MCF 10A (cell line): ENCODE measurements at places on chromosomes 6 and 20.
A peak's percentile ranks its signal among the peaks of the same experiment; 100 is the strongest.

GRCh38 chr6:137800762-137801161, 66.3 kb upstream of the TNFAIP3 start:
- DNase-seq: no peak

DNA sequence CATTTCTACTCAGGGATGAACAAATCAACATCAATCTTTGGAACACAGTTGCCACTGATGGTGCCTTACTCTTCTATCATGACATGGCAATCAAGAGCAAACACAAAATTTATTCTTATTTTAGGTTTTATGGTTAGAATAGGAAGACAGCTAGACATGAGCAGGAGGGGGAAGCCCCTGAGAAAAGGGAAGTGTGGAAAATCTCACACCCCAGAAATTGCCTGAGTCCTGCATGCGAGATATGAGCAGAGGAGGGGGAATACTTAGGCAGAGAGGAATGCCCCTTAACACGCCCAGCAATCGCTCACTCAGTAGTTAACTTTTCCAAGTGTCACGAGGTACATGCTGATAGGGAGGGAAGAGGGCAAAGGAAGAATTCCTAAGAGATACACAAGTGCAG, 79.3 kb downstream of the PLG start:
- DNase-seq: no peak

DNA sequence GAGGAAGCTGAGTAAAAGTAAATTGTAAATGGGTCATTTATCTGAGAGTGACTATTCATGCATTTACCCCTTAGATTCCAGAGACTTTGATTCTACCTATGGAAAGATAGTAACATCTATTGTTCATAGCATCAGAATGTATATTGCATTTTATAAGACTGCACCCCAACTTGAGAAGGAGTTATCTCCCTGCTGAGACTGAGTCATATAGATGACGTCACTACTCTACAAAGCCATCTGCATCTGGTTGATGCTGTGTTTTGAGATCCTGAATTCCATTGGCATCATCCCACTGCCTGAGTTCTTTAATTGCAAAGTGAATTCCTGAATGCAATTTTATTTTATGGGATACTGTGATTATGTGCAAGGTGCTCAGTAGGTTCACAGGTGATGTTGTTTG, 444.0 kb upstream of the SLC35B3 start:
- DNase-seq: peak; percentile 4

DNA sequence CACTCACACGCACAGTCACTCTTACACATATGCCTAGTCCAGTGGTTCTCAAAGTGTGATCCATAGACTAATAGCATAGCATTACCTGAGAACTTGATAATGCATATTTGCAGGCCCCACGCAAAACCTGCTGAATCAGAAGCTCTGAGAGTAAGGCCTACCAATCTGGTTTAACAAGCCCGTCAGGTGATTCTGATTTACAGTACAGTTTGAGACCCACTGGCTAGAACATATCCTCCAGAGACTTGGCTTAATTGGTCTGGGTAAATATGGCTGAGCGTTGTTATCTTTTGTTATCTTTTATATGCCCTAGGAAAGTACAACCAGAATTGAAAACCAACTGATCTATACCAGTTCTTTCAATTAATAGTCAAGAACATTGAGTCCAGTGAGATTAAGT, 9.6 kb downstream of the TSPYL4 start:
- DNase-seq: no peak

DNA sequence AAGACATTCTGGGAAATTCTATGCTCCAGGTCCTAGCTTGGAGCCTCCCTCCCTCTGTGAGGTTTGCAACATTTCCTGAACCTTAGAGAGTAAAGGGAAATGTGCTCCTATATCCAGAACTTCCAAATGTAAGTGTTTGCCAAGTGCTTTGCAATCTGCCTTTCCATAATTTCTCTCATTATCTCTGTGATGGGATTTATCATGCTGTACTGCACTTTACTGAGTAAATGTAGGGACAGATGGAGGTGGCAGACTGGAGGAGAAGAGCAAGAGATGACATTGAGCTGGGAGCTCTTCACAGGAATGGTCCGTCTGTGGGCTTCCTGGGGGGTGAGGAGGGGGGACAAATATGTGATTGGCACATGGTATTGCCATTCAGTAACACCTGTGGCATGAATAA, 184.3 kb downstream of the SOX4 start:
- DNase-seq: no peak

DNA sequence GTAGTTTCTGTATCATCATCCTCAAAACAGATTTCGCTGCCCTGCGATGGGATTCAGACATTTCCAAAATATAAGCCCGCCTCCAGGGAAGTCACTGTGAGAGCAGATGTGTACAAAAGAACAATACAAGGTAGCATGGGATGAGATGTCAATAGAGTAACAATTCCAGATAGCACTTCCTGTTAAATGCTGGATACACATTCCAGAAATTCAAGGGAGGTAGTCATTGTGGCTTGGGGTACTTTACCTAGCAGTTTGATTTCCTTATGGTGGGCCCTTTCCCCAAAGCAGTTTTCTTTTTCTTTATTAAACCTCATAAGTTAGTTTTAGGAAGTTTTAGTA, 2.5 kb downstream of the RNF217 start:
- DNase-seq: peak; percentile 16

GRCh38 chr20:4318891-4319290, 303.5 kb upstream of the RNF24 start:
- DNase-seq: no peak

DNA sequence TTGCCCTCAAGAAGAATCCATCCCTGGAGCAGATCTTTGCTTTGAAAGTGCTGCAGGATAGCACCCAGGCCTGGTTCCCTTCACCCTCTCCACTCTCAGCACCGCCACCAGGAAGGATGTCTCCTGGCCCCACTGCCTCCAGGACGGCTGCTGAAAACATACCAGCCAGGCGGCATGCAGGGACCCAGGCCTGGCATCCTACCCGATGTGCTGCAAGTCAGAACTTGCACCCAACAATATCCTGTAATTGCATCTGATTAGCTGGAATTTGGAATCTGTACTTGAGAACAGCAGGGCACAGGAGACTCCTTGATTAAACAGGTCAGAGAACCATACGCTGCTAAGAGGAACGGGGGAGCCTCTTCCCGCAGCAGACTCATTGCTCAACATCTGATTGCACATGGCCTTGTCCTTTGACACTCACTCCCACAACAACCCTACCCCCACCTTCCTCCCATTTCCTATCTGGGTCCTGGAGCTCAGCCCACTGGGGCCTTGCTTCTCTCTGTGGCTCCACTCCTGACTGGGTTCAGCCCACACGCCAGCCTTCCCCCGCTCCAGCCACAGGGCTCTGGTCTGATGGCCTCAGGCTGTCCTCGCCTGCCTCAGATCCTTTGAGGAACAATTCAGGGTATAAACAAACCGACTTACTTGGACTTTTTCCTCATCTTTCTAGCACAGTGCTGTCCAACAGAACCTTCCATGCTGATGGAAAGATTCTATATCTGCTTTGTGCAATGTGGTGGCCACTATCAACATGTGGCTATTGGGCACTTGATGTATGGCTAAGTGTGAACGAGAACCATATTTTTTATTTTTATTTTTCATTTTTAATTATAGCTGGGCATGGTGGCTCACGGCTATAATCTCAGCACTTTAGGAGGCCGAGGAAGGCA, 78.0 kb downstream of the FGD2 start:
- peak; percentile 84 for DNase-seq

DNA sequence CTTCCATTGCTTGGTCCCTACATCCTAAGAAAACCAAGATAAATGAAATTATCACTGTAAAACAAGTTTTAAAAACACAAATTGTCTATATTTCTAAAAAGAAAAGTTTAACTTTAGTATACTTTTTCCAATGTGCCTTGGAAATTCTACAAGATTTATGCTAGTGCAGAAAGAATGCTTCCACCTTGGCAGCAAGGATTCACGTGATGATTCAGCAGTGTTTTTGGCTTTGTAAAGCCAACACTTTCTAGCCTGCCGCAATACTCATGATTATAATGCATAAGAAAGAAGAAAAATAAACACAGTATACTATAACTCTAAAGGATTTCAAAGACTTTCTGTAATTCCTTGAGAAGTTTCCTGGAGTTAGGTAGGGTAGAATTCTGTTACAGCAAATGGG, 442.7 kb downstream of the TENT5A start:
- no peak for DNase-seq

GRCh38 chr6:107624541-107624940, 134.6 kb downstream of the SOBP start:
- peak; percentile 22 for DNase-seq

DNA sequence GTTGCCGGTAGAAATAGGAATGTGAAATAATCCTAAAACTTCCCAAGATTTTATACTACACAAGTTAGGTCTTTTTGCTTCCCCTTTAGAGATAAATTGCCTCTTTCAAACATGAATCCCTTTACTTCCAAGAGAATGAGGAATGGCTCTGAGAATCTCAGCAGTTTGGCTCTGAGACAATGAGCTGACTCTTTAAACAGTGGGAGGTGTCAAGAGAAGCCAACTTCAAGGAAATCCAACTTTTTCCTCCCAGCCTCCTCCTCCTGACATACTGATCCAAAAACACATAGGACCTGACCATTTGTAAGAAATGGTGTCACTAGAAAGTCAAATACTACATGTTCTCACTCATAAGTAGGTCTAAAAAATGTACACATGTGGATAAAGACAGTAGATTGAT, 154.2 kb downstream of the ALDH8A1 start:
- no peak for DNase-seq

DNA sequence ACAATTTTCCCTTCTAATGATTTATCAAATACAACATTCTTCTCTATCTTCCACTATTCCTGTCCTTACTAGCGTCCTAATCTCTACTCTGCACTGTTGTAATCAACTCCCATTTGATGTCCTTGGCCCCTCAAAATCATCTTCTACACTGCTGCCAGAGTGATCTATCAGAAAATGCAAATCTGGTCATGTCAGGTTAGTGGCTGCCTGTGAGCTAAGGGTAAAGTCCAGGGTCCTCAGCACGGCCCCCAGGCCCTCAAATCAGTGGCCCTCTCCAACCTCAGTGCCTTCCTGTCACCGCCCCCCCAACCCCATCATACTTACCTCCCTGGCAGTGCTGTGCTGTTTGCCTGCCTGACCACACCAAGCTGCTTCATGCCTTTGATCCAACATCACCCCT, 3.8 kb downstream of the LYRM4 start:
- DNase-seq: no peak

GRCh38 chr20:34956751-34957472, 1.2 kb downstream of the MYH7B start:
- DNase-seq: no peak

GRCh38 chr6:29494131-29494530, 6.4 kb upstream of the MAS1L start:
- DNase-seq: no peak

GRCh38 chr6:17439243-17439993, 46.0 kb downstream of the CAP2 start:
- no peak for DNase-seq

- DNase-seq: no peak
Observed at GRCh38 chr6:42616716-42617115, 52.9 kb downstream of the UBR2 start.

GRCh38 chr6:74549746-74550145, 656.1 kb downstream of the COL12A1 start:
- DNase-seq: no peak

GRCh38 chr6:20630136-20630535, 95.9 kb downstream of the CDKAL1 start:
- no peak for DNase-seq

- no peak for DNase-seq
Observed at GRCh38 chr6:90466154-90466940, 120.5 kb downstream of the MAP3K7 start.

DNA sequence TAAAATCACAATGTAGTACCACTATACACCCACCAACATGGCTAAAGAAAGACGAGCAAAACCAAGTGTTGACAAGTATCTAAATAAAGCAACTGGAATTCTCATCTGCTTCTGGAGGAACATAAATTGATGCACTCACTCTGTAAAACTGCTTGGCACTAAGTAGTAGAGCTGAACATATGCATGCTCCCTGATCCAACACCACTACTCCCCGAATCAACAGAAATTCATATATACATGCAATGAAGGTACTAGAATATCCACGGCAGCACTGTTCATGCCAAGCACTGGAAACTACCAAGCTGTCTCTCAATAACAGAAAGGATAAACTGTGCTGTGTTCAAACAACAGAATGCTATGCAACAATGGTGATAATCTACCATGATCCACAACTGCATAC, 219.5 kb upstream of the RIN2 start:
- DNase-seq: no peak
